ENCODE measurements at places on chromosomes 6 and 20. TPM values are rescaled to one million over a fixed set of nuclear protein-coding genes. Genes with fewer than 3 reads are reported as not detected.

The SMPDL3A gene
- 3.5 TPM for total RNA-seq

GRCh38 chr6:41182069-41183034, 18.6 kb downstream of the TREML2 start:
- DNase-seq = no peak

DNA sequence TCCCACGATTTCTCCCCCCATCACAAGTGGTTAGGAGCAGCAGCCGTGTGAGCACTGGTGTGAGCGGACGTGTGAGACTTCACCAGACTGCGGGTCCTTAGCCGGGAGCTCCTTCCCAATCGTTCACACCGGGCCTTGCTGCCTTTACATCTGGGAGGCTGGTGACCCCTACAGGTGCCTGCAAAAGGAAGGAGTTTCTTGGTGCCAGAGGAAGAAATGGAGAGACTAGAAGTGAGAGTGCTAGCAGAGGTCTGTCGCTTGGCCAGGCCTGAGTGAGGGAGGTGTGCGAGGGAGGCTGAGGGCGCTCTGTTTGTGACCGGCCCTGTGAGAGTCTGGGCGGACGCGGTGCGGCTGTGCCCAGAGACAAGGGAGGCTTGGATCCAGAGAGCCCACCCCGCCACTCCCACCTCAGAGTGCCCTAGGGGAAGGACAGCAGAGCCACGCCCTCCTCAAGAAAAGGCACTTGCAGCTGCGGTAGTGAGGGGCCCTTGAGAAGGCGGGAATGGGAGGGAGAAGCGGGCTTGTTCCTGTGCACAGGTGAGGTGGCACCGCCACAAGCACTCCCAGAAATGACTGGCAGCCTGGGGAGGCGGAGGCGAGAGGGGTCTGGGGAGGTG, 10.0 kb upstream of the ARMC2 start:
- no peak for DNase-seq

The GRM4 gene
- total RNA-seq = 0.36 TPM

DNA sequence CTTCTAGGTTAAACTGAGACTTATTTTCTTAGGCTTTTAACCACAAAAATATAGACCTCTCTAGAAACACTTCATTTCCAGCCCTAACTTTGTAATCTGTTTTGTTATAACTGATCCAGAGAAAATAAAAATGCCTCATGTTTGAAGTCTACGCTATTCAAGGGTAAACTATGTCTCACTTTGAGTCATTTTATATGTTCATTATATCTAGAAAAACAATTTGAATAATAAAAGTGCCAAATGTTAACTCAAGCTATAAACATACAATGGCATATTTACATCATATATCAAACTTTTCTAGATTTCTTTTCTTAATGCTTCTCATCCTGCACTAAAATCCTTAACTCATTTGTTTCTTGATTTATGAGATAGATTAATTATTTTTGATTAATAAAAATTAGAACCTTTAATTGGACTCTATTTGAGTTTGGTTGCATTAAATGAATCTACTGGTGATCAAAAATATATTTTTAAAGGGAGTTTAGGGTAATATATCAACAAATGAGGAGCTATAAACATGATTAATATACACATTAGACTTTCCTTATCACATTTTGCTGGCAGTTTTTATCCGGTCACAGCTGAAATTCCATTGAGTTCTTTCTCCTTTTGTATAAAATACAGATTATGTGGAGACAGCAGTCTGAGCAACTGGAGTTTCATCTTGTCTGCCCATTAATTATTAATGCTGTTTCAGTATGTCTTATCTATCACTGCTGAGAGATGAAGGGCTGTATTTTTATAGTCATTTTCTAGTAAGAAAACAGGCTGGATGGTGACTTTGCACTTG, 246.5 kb downstream of the TBX18 start:
- DNase-seq = no peak

DNA sequence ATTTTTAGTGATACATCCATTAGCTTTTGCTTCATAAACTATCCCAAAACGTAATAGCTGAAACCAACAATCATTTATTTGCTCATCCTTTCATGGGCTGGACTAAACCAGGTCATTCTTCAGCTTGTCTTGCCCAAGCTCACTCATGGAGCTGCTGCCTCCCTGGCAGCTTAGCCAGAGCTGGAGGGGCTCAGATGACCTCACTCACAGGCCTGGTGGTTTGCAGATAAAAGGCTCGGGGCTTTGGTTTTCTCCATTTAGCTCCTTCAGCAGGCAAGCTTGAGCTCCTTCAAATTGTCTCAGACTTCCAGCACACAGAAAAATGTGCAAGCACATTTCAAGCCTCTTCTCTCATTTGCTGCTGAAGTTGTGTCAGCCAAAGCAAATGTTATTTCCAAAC, 139.1 kb downstream of the BTBD3 start:
- no peak for DNase-seq

DNA sequence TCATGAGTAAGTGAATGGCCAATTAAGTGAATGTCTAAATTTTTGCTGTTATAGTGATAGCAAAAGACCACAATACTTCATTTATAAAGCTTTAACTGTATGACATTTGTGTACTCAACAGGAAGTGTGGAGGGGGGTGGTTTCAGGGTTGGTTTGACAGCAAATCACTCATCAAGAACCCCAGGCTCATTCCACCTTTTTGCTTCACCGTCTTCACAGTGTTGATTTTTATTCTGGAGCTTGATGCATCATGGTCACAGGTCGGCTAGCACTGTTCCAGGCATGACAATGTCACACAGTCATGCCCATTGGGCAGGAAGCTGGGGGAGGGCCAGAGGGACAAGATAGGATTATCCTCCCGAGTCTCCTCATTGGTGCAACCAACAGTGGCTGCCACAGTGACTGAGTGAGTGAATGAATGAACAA, 75.0 kb downstream of the MDGA1 start:
- no peak for DNase-seq

All from ovary (tissue), 10 donors.